ENCODE measurements at places on chromosomes 6 and 20. TPM values are rescaled to one million over a fixed set of nuclear protein-coding genes. Genes with fewer than 3 reads are reported as not detected.

The LY6G6F gene
- total RNA-seq: not detected

The CFAP206 gene
- 0.32 TPM for total RNA-seq

The FAM83D gene
- total RNA-seq: 13.9 TPM

The GABRR2 gene
- total RNA-seq: 0.63 TPM

The SLC17A2 gene
- total RNA-seq: not detected

The THBD gene
- 8.8 TPM for total RNA-seq

The LY6G6D gene
- total RNA-seq: 6.1 TPM

The BPIFB4 gene
- total RNA-seq: not detected

The PACSIN1 gene
- total RNA-seq: 0.67 TPM

The HLA-DQB2 gene
- total RNA-seq: not detected

The CPNE5 gene
- total RNA-seq: 4.7 TPM

The RCAN2 gene
- 6.6 TPM for total RNA-seq

The FLRT3 gene
- 2.7 TPM for total RNA-seq

The ARHGAP18 gene
- total RNA-seq: 17.6 TPM

The SDC4 gene
- 145 TPM for total RNA-seq

The BLCAP gene
- total RNA-seq: 110 TPM

The MAN1A1 gene
- 74.2 TPM for total RNA-seq

The UBR2 gene
- total RNA-seq: 53.1 TPM

The TAGAP gene
- total RNA-seq: 4.1 TPM

The TBXT gene
- total RNA-seq: not detected

The HLA-DPA1 gene
- 49.9 TPM for total RNA-seq

The CST3 gene
- 852 TPM for total RNA-seq

The SLC22A1 gene
- total RNA-seq: 2.4 TPM

The MOCS3 gene
- 4.0 TPM for total RNA-seq

The MDC1 gene
- 29.5 TPM for total RNA-seq

The C6orf52 gene
- not detected for total RNA-seq

The HCRTR2 gene
- total RNA-seq: not detected

The SLC2A10 gene
- 13.4 TPM for total RNA-seq

The CYP24A1 gene
- total RNA-seq: not detected
